NCI-H526 treated with DMSO at 0.1 percent for 48 hours (cell line): ENCODE measurements at places on chromosomes 3 and 15.

- DNase-seq: no peak
Observed at GRCh38 chr15:77335298-77335697, 84.6 kb downstream of the PEAK1 start.

- no peak for DNase-seq
Observed at GRCh38 chr3:187813198-187813597, 67.9 kb upstream of the BCL6 start.

GRCh38 chr3:163468531-163469335 lies 1609.6 kb downstream of the SI start:
- no peak for DNase-seq

GRCh38 chr3:107441617-107442016 lies 64.4 kb downstream of the CCDC54 start:
- DNase-seq: no peak

- no peak for DNase-seq
Observed at GRCh38 chr3:125126323-125126722, 70.5 kb upstream of the HEG1 start.

DNA sequence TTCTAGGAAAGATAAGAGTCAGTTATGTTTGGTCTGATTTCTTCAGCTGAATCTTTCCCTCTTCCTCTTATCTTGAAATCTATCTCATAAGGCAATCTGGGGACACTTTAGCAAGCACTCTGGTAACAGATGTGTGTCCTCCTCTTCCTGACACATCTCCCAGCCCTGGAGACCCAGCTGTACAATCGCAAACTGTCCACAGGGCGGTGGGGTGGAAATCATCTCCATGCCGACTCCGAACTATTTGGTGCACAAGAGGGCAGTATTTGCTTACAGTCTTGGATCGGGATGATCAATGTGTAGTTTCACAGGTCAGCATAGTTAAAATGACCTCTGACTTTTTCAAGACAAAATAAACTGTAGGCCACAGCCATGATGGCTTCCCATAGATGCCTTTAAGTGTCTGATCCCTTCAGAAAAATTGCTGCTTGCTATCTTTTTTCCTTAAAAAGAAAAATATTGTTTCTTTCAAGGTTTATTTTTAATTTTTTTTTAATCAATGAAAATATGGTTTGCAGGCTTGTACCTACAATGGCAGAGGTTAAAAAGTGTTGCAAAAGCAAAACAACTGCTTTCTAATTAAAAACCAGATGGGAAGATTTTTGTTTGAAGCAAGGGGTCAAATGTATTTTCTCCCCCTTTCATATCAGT lies 17.7 kb downstream of the EEFSEC start:
- DNase-seq: peak; percentile 62
